ENCODE measurements at places on chromosomes 1 and 21. TPM values are rescaled to one million over a fixed set of nuclear protein-coding genes. Genes with fewer than 3 reads are reported as not detected.

GRCh38 chr1:38117444-38117887 is 70.9 kb upstream of the POU3F1 start:
- H3K27ac ChIP-seq: no peak overlapping the region
- H3K4me3 ChIP-seq: no peak overlapping the region
- H3K27me3 ChIP-seq: no peaks in the 10 kb centered on the region
- H3K4me1 ChIP-seq: no peaks in the 10 kb centered on the region

- DNase-seq: no peak
- no peak overlapping the region for H3K4me3 ChIP-seq
These were observed 384.0 kb downstream of the LTN1 start for GRCh38 chr21:28608646-28609045.

DNA sequence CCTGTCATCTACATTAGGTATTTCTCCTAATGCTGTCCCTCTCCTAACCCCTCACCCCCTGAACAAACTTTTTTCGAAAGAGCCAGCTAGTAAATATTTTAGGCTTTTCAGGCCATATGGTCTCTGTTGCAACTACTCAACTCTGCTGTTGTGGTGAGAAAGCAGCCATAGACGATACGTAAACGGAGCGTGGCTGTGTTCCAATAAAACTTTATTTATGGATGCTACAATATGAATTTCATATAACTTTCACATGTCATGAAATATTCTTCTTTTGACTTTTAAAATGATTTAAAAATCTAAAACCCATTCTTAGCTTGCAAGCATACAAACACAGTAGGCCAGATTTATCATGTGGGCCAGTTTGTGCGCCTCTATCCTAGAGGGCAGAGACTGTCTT is 11.2 kb upstream of the RPS6KA1 start:
- DNase-seq: no peak
- no peak overlapping the region for H3K4me3 ChIP-seq
- no peak overlapping the region for H3K27ac ChIP-seq
- no peaks in the 10 kb centered on the region for H3K4me1 ChIP-seq
- H3K27me3 ChIP-seq: no peaks in the 10 kb centered on the region

- H3K4me3 ChIP-seq: no peak within 1 kb of the TSS
- DNase-seq: no peak
These were observed at the start of gene CFHR4 for GRCh38 chr1:196887515-196888239. TSS of gene CFHR4 (plus strand) at chr1:196888052. CDS start at chr1:196888151, 99 bp downstream.

Gene TNFRSF9
- 0.23 TPM for total RNA-seq

- H3K4me3 ChIP-seq: no peak overlapping the region
- DNase-seq: no peak
- H3K27me3 ChIP-seq: no peaks in the 10 kb centered on the region
- no peaks in the 10 kb centered on the region for H3K4me1 ChIP-seq
- H3K36me3 ChIP-seq: no peaks in the 10 kb centered on the region
These were observed 51.8 kb upstream of the GFI1 start for GRCh38 chr1:92538413-92539061.

DNA sequence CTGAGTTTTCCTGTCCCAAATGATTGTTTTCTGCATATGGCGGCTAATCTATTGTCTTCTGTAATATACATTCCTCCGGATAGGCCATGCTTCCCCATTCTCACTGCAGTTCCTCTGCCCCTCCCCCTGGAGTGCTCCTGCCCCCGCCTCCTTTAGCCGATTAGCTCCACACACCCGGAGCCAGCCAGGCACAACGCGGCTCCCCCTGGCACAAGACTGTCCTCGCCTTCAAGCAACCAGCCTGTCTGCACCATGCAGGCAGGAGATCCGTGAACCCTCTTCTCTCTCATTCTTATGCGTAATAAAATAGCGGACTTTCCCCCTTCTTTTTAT is 18.0 kb downstream of the SERTAD4 start:
- H3K27me3 ChIP-seq: peaks cover 6% of the 10 kb centered on the region
- no peak overlapping the region for H3K27ac ChIP-seq
- no peaks in the 10 kb centered on the region for H3K4me1 ChIP-seq
- H3K36me3 ChIP-seq: no peaks in the 10 kb centered on the region
- H3K4me3 ChIP-seq: peak overlapping the region; percentile 37

DNA sequence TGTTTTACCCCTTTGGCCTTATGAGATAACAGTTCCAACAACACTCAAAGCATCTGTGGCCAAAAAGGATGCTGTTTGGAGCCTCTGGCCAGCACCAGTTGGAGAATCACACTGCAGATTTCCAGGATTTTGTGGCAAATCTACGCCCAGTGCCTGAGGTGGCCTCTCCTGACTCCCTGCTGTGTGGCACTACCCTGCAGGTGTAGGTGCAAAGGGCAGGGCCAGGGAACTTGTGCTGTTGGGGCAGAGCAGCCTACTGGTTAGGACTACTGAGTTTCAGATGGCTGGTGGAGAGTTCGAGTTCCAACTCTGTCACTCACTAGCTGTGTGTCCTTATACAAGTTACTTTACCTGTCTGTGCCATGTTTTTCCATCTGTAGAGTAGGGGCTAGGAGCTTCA is 170.5 kb downstream of the PTPRU start:
- H3K36me3 ChIP-seq: no peaks in the 10 kb centered on the region
- H3K27me3 ChIP-seq: peaks cover 2% of the 10 kb centered on the region
- no peak overlapping the region for H3K4me3 ChIP-seq
- no peak for DNase-seq
- no peaks in the 10 kb centered on the region for H3K4me1 ChIP-seq

Gene HSPA6
- 0.44 TPM for total RNA-seq

GRCh38 chr1:110960777-110961420 is 2.8 kb downstream of the LRIF1 start:
- peaks cover 10% of the 10 kb centered on the region for H3K36me3 ChIP-seq
- H3K4me1 ChIP-seq: peaks cover 5% of the 10 kb centered on the region
- H3K4me3 ChIP-seq: peak overlapping the region; percentile 92
- DNase-seq: no peak
- no peaks in the 10 kb centered on the region for H3K27me3 ChIP-seq
- H3K27ac ChIP-seq: peak overlapping the region; percentile 34

- no peak overlapping the region for H3K27ac ChIP-seq
- H3K4me1 ChIP-seq: no peaks in the 10 kb centered on the region
- no peak for DNase-seq
These were observed 4.1 kb upstream of the FCRL2 start for GRCh38 chr1:157781048-157781447.

Gene HFM1
- total RNA-seq: 0.39 TPM

DNA sequence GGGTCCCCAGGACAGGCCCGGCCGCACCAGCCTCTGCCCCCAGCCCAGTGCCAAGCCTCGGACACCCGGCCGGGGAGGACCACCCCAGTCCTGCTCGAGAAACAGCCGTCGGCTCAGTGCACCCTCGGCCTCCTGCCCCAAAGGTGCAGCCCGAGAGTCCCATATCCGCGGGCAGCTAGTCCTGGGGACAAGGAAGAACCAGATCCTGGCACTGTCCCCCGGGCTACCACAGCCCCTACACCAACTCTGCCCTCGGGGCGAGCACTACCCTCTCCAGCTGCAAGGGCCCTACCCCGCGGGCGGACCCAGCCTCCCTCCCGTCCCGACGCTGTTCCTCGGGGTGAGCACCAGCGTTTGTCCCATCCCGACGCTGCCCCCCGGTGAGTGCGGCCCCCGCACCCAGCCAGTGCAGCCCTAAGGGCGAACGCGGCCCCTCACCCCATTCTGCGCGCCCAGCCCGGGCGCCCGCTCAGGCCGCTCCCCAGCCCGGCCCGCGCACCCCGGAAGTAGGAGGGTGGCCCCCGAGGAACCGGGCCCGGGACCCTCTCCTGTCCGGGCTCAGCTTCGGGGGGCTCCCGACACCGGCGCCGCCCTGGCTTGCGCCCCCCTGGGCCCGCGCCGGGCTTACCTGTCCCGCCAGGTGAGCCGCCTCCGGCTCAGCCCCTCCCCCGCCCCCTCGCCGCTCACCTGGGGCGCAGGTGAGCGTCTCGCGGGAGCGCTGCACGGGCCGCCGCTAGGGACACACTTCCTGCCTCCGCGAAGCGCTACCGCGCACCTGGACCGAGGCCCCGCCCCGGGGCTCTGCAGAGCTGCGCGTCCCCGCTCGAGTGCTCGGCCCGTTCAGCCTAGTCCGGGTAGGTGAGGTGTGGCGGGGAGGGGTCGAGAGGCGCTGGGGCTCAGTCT is at the start of gene KDF1:
TSS of gene KDF1 (minus strand) at position 747 of the 903 bp plus-strand sequence. CDS start 8,088 bp downstream, outside the sequence.
- DNase-seq: no peak
- H3K4me1 ChIP-seq: peaks cover 14% of the 10 kb centered on the region
- no peaks in the 10 kb centered on the region for H3K36me3 ChIP-seq
- peak within 1 kb of the TSS; percentile 62 for H3K4me3 ChIP-seq
- H3K27me3 ChIP-seq: no peaks in the 10 kb centered on the region

- H3K4me3 ChIP-seq: no peak overlapping the region
- no peak overlapping the region for H3K27ac ChIP-seq
- H3K27me3 ChIP-seq: peaks cover 19% of the 10 kb centered on the region
- H3K4me1 ChIP-seq: 0 out of 2 replicates have a peak, but pooled peaks cover 3% of the 10 kb centered on the region
- DNase-seq: no peak
These were observed 14.3 kb upstream of the LPAR3 start for GRCh38 chr1:84907095-84907827.

- DNase-seq: no peak
- H3K27ac ChIP-seq: peak overlapping the region; percentile 71
- no peaks in the 10 kb centered on the region for H3K36me3 ChIP-seq
- H3K27me3 ChIP-seq: no peaks in the 10 kb centered on the region
- peaks cover 13% of the 10 kb centered on the region for H3K4me1 ChIP-seq
- H3K4me3 ChIP-seq: peak overlapping the region; percentile 93
These were observed 1.2 kb downstream of the MAN1A2 start for GRCh38 chr1:117368116-117369108.

DNA sequence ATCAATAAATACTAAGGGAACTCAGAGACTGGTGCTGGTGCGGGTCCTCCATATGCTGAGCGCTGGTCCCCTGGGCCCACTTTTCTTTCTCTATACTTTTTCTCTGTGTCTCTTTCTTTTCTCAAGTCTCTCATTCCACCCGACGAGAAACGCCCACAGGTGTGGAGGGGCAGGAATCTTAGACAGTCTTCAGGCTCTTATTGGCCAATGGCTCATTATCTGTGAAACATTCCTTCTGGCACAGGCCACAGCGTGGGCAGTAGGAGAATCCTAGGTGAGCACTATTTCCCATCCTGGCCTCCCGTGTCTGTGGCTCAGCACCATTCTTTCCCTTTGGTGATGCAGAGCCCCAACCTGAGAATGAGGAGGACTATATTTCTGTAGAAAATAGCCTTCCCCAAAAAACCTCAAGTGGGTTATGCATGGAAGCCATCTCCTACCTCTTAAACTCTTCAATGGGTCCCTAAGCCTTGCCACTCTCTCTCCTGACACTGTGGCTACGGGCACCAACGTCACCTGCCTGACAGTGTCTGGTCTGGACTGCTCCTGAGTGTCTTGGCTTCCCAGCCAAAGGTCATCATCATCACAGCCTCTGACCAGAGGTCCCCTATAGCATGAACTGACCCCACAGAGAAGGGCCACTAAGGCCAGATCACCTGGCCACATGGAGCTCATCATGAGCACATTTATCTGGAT is 6.2 kb upstream of the SLAMF1 start:
- H3K4me1 ChIP-seq: no peaks in the 10 kb centered on the region
- H3K36me3 ChIP-seq: no peaks in the 10 kb centered on the region
- no peak for DNase-seq
- no peak overlapping the region for H3K4me3 ChIP-seq

DNA sequence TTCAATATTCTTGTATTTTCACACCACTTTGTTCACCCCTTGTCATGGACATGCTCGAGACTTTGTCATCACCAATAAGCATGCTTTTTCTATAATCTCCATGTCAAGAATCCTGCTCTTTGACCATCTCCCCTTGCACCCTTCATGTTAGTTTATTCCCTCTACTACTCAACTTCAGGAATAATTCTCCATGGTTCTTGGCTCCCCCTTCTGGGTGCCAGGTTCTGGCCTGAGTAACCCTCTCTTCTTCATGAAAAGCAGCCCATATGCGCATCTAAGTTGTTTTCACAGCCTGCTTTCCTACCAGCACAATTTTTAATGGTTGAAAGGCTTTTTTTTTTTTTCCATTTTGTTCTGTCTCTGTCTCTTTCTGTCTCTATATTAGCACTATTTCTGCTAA is 160.7 kb downstream of the LEPR start:
- no peak overlapping the region for H3K4me3 ChIP-seq
- no peaks in the 10 kb centered on the region for H3K27me3 ChIP-seq
- H3K27ac ChIP-seq: no peak overlapping the region
- H3K4me1 ChIP-seq: no peaks in the 10 kb centered on the region
- no peak for DNase-seq
- no peaks in the 10 kb centered on the region for H3K36me3 ChIP-seq

Gene PAQR6
- 0.92 TPM for total RNA-seq

DNA sequence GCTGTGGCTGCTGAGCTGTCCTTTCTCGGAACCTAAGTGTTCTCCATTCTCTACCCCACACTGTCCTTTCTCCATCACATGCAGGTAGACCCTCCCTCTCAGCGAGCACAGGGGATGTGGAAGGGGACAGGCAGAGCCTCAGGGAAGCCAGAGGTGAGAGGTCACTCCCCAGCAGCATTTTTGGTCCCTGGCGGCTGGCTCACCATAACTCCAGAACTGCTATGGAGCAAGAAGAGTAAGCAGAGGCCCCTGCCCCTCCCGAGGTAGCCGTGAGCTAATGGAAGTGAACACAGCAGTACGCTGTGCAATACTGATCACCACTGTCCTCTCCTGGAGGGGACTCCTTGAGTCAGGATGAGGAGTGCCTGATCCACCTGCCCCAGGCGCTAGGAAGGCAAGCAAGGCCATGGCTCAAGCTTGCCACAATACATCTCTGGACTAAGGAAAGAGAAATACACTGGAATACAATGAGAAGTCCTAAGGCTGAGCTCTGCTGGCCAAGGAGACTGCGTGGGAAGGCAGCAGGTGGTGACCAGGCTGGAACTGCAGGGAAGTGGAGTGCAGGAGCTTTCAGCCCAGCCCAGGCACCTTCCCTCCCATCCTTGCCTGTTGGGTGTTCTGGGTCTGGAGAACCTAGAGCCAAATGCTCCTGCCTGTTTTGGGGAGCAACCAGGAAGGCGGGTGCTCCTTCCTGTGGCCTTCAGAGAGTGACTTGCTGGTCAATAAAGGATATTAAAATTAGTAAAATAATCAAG is 96.2 kb downstream of the LAMC2 start:
- H3K4me1 ChIP-seq: no peaks in the 10 kb centered on the region
- H3K36me3 ChIP-seq: no peaks in the 10 kb centered on the region
- no peak overlapping the region for H3K4me3 ChIP-seq
- DNase-seq: no peak

Gene KRTAP13-2
- not detected for total RNA-seq

Gene YTHDF2
- total RNA-seq: 97.3 TPM

GRCh38 chr1:237671262-237671661 is 219.5 kb downstream of the ZP4 start:
- DNase-seq: no peak
- H3K4me1 ChIP-seq: no peaks in the 10 kb centered on the region
- H3K36me3 ChIP-seq: no peaks in the 10 kb centered on the region
- H3K27ac ChIP-seq: no peak overlapping the region
- no peak overlapping the region for H3K4me3 ChIP-seq
